A549 treated with CORT108297 at 1 μM for 4 hours (cell line): ENCODE measurements at places on chromosomes 6 and 20. TPM values are rescaled to one million over a fixed set of nuclear protein-coding genes. Genes with fewer than 3 reads are reported as not detected.

VTA1 gene
- total RNA-seq = 41.6 to 49.7 TPM (median 45.8 TPM) in 5 replicates

THBS2 gene
- total RNA-seq = not detected in 5 replicates

SPATA25 gene
- total RNA-seq = 0.25 to 0.92 TPM (median 0.39 TPM) in 5 replicates

NANP gene
- total RNA-seq = 7.2 to 8.0 TPM (median 7.8 TPM) in 5 replicates

PNLDC1 gene
- total RNA-seq = 0.06 to 0.13 TPM (median 0.07 TPM) in 5 replicates

OR2B6 gene
- total RNA-seq = 0.08 to 0.32 TPM (median 0.15 TPM) in 3 of 5 replicates, not detected in the others

SLC17A9 gene
- 0.03 to 0.13 TPM (median 0.08 TPM) in 4 of 5 replicates, not detected in the other for total RNA-seq

OR14J1 gene
- not detected in 5 replicates for total RNA-seq

SRSF12 gene
- 0.82 to 1.5 TPM (median 1.3 TPM) in 5 replicates for total RNA-seq

SIGLEC1 gene
- total RNA-seq = 0.01 to 0.03 TPM (median 0.02 TPM) in 4 of 5 replicates, not detected in the other

CDC40 gene
- 7.3 to 10.0 TPM (median 9.1 TPM) in 5 replicates for total RNA-seq

LAMA5 gene
- 230 to 491 TPM (median 415 TPM) in 5 replicates for total RNA-seq

ULBP2 gene
- 3.2 to 4.1 TPM (median 3.9 TPM) in 5 replicates for total RNA-seq

CFAP206 gene
- 0.13 to 0.84 TPM (median 0.64 TPM) in 5 replicates for total RNA-seq

FNDC1 gene
- total RNA-seq = 0.04 to 0.09 TPM (median 0.06 TPM) in 5 replicates

MCCD1 gene
- not detected in 5 replicates for total RNA-seq

ARMH2 gene
- not detected in 5 replicates for total RNA-seq

LAMA2 gene
- 0.21 to 0.92 TPM (median 0.67 TPM) in 5 replicates for total RNA-seq

PTPRA gene
- total RNA-seq = 30.7 to 38.2 TPM (median 37.8 TPM) in 5 replicates

RNF39 gene
- 0.03 to 0.07 TPM (median 0.05 TPM) in 3 of 5 replicates, not detected in the others for total RNA-seq

SIRPB1 gene
- total RNA-seq = 0.48 to 0.66 TPM (median 0.52 TPM) in 5 replicates

AVP gene
- total RNA-seq = not detected in 5 replicates

ADGRF1 gene
- total RNA-seq = 0.16 TPM in 1 of 5 replicates, not detected in the others

TTBK1 gene
- 0.03 to 0.06 TPM (median 0.05 TPM) in 5 replicates for total RNA-seq

NMBR gene
- total RNA-seq = not detected in 5 replicates

NKAIN2 gene
- not detected in 5 replicates for total RNA-seq

TMEM244 gene
- total RNA-seq = not detected in 5 replicates

OLIG3 gene
- total RNA-seq = not detected in 5 replicates

SAMD5 gene
- total RNA-seq = 0.60 to 0.84 TPM (median 0.79 TPM) in 5 replicates

ATXN1 gene
- 2.0 to 3.8 TPM (median 3.7 TPM) in 5 replicates for total RNA-seq

CYP21A2 gene
- not detected in 5 replicates for total RNA-seq

CNR1 gene
- total RNA-seq = 0.39 to 1.1 TPM (median 0.57 TPM) in 5 replicates

HLA-DQA1 gene
- not detected in 5 replicates for total RNA-seq

PSMF1 gene
- total RNA-seq = 201 to 225 TPM (median 218 TPM) in 5 replicates

C20orf204 gene
- total RNA-seq = 0.20 to 0.62 TPM (median 0.50 TPM) in 5 replicates

GRM1 gene
- 0.02 to 0.06 TPM (median 0.03 TPM) in 3 of 5 replicates, not detected in the others for total RNA-seq

STMND1 gene
- total RNA-seq = not detected in 5 replicates

DEF6 gene
- total RNA-seq = 0.03 to 0.07 TPM (median 0.06 TPM) in 3 of 5 replicates, not detected in the others

CST5 gene
- total RNA-seq = not detected in 5 replicates

ELOVL2 gene
- total RNA-seq = 5.8 to 8.0 TPM (median 6.9 TPM) in 5 replicates

ESR1 gene
- total RNA-seq = 0.01 to 0.03 TPM (median 0.01 TPM) in 3 of 5 replicates, not detected in the others
